ENCODE measurements at places on chromosomes 5 and 9. TPM values are rescaled to one million over a fixed set of nuclear protein-coding genes. Genes with fewer than 3 reads are reported as not detected.
A peak's percentile ranks its signal among the peaks of the same experiment; 100 is the strongest.

DNA sequence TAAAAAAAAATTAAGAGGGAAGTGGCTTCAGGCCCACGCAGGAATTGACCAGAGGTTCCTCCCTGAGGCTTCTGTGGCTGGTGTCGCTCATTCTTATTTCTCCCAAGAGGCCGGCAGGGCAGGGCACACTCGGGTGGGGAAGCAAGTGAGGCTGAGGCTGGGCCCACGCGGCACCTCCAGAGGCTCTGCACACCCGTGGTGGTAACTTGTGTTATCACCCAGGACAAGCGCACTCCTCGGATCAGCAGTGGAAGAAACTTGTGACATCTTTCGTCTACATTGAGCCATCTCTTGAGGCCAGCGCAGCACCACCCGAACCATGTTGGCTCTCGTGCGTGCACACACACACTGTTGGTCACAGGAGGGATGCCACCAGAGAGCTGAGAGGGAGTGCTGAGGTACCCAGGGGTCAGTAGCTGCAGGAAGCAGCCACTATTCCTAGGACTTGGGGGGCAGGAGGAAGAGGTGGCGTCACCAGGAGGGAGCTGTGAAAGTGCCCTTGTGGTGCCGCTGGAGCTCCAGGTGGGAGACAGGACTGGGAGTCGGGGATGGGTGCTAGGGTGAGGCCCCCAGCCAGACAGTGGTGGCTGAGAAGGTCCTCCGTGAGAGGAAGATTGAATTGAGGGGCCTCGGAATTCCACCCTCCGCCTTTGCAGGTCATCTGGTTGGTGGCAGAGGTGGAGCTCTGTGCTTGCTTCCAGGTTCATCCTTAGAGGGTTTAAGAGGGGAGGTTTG is 6.4 kb downstream of the NDUFS6 start:
- DNase-seq: no peak

- DNase-seq: no peak
Observed at GRCh38 chr9:130668659-130669058, 4.3 kb downstream of the PRDM12 start.

DNA sequence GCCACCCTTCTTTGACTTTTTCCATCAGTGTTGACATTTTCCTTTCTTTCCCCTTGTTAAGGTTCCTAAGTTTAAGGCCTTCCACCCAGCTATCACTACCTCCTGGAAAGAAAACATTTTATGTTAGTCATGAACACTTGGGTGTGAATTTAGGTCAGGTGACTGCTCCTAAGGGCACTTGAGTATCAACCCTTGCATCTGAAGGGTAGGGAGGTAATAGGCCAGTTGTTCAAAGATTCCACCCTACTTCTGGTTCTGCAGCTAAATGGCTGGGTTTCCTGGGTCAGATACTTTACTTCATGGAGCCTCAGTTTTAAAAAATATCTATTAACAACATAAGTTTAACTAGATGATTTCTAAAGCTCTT is 49.1 kb upstream of the OSMR start:
- no peak for DNase-seq

GRCh38 chr9:102507044-102507687 is 488.0 kb upstream of the CYLC2 start:
- DNase-seq: no peak

GRCh38 chr9:104872656-104873488 is 55.1 kb downstream of the ABCA1 start:
- no peak for DNase-seq

- DNase-seq: no peak
Observed at GRCh38 chr9:27350382-27350976, 53.5 kb upstream of the EQTN start.

GRCh38 chr5:141506381-141507155 is 17.7 kb downstream of the PCDHGC5 start:
- DNase-seq: no peak

GRCh38 chr5:15446552-15446951 is 53.4 kb upstream of the FBXL7 start:
- no peak for DNase-seq

- DNase-seq: no peak
Observed at GRCh38 chr9:38486056-38486615, 61.9 kb upstream of the IGFBPL1 start.

DNA sequence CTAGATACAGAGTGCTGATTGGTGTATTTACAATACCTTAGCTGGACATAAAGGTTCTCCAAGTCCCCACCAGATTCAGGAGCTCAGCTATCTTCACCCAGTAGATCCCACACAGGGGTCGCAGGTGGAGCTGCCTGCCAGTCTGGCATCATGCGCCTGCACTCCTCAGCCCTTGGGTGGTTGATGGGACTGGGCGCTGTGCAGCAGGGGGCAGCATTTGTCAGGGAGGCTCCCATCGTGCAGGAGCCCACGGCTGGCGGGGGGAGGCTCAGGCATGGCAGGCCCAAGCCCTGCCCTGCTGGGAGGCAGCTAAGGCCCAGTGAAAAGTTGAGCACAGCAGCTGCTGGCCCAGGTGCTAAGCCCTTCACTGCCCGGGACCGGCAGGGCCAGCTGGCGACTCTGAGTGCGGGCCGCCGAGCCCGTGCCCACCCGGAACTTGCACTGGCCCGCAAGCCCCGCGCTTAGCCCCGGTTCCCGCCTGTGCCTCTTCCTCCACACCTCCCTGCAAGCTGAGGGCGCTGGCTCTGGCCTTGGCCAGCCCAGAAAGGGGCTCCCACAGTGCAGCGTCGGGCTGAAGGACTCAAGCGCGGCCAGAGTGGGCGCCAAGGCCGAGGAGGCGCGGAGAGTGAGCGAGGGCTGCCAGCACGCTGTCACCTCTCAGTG is 314.1 kb upstream of the ATP10B start:
- no peak for DNase-seq

- no peak for DNase-seq
Observed at GRCh38 chr9:122442568-122442967, 35.2 kb downstream of the OR1J1 start.

GRCh38 chr9:14565352-14566016 is 127.7 kb downstream of the ZDHHC21 start:
- DNase-seq: no peak

DNA sequence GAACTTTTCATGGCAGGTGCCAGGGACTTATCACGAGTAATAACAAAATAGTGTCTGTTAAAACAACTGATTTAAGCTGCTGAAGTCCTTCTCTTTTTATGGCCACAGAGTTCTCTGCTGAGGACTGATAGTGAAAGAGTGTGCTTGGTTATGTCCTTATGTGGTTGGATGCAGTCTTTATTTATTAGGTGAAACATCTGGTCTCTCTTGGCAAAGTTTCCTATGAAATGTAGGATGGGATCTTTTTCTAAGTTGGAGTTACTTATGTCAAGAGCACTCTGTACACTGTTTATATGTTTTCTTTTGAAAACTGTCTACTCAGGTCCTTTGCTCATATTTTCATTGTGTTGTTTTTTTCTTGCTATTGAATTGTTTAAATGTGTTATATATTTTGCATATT is 1816.1 kb upstream of the C9orf72 start:
- no peak for DNase-seq

DNA sequence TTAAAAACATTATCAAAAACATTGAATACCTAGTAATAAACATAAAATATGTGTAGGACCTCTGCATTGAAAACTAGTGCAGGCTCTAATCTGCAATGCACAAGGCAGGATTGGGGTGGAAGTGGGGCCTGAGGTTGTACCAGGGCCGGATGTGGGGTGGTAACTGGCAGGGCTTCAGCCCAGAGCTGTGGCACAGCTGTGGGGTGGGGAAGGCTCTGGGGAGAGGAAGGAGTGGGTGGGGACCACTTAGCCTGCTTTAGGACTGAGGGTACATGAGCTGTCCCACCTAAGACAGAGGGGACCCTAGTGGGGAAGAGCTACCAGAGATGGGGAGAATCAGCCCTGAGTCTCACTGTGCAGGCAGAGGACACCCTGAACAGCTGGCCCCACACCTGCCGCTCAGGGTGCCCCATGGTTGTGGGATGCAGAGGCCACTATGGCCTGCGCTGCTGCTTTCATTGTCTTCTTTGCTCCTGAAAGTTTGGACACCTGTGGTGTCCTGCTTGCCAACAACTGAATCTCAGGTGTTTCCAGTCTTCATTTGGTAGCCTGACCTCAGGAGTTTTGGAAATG is 311.4 kb downstream of the TLE4 start:
- DNase-seq: peak; percentile 84

DNA sequence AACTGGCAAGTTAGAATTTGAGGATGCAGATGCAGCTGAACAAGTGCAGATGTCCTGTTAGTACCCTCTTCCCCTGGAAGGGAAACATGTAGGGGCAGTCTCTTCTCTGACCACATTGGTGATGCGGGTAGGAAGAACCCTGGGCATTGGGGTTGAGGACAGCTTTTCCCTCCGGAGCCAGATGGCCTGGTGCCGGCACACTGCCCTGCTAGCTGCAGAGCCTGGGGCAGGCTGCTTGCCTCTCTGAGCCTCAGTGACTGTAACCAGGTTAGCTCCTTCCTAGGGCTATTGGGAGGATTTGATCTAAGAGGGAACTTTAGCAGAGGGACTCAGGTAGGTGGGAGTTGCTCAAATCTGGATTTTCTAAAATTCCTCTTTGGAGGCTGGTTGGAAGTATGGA is 148.4 kb downstream of the HSPA4 start:
- DNase-seq: peak; percentile 9

- DNase-seq: no peak
Observed at GRCh38 chr5:178695556-178695955, 34.9 kb downstream of the ZNF354A start.

GRCh38 chr9:107669422-107669821 is 179.9 kb upstream of the KLF4 start:
- DNase-seq: no peak

- DNase-seq: no peak
Observed at GRCh38 chr5:149747141-149747832, 17.2 kb downstream of the PPARGC1B start.

GRCh38 chr5:81486711-81487110 is 92.8 kb upstream of the ACOT12 start:
- DNase-seq: no peak

GRCh38 chr9:127154390-127155191 is 32.2 kb upstream of the ANGPTL2 start:
- DNase-seq: peak; percentile 41

- DNase-seq: no peak
Observed at GRCh38 chr9:87359958-87360601, 137.6 kb upstream of the DAPK1 start.

SCGB3A2 gene
- total RNA-seq: not detected

DBH gene
- total RNA-seq: not detected

CCDC192 gene
- not detected for total RNA-seq

ENHO gene
- total RNA-seq: not detected

KCNMB1 gene
- total RNA-seq: not detected

TLN1 gene
- total RNA-seq: 374 TPM

C5orf34 gene
- 9.8 TPM for total RNA-seq

PDCD1LG2 gene
- total RNA-seq: 3.2 TPM

MATR3 gene
- total RNA-seq: 195 TPM

SLCO4C1 gene
- total RNA-seq: 0.35 TPM

Data from activated CD8-positive, alpha-beta memory T cell treated with anti-CD3 and anti-CD28 coated beads, Interleukin-2, amount 10 ng/mL, durations not matched to agents 7 days and 5 days (primary cell).